ENCODE measurements at places on chromosomes 3 and 15. TPM values are rescaled to one million over a fixed set of nuclear protein-coding genes. Genes with fewer than 3 reads are reported as not detected.
A peak's percentile ranks its signal among the peaks of the same experiment; 100 is the strongest.

PTH1R gene
- total RNA-seq, result 101 TPM

RBMS3 gene
- total RNA-seq, result 17.5 TPM

- no peaks in the 10 kb centered on the region for H3K36me3 ChIP-seq
- no peak overlapping the region for H3K4me3 ChIP-seq
- DNase-seq, result peak; percentile 52
- H3K27me3 ChIP-seq, result no peaks in the 10 kb centered on the region
These were observed 105.6 kb upstream of the SLC4A7 start for GRCh38 chr3:27589795-27590194.

GRCh38 chr3:109923431-109923830 is 586.1 kb upstream of the DPPA4 start:
- H3K4me1 ChIP-seq, result no peaks in the 10 kb centered on the region
- H3K36me3 ChIP-seq, result no peaks in the 10 kb centered on the region
- no peak overlapping the region for H3K4me3 ChIP-seq
- no peaks in the 10 kb centered on the region for H3K27me3 ChIP-seq

GRCh38 chr15:88747111-88747510 is 56.1 kb upstream of the ACAN start:
- peaks cover 3% of the 10 kb centered on the region for H3K4me1 ChIP-seq
- no peaks in the 10 kb centered on the region for H3K36me3 ChIP-seq
- H3K27ac ChIP-seq, result no peak overlapping the region
- no peak for DNase-seq
- no peak overlapping the region for H3K4me3 ChIP-seq
